Esophagus muscularis mucosa (tissue), 4 donors: ENCODE measurements at places on chromosomes 12 and 14. TPM values are rescaled to one million over a fixed set of nuclear protein-coding genes. Genes with fewer than 3 reads are reported as not detected.

- H3K4me1 ChIP-seq = no peaks in the 10 kb centered on the region
- no peak overlapping the region for H3K4me3 ChIP-seq
- H3K27me3 ChIP-seq = no peaks in the 10 kb centered on the region
These were observed 34.4 kb downstream of the TMEM116 start for GRCh38 chr12:111978545-111978944.

DNA sequence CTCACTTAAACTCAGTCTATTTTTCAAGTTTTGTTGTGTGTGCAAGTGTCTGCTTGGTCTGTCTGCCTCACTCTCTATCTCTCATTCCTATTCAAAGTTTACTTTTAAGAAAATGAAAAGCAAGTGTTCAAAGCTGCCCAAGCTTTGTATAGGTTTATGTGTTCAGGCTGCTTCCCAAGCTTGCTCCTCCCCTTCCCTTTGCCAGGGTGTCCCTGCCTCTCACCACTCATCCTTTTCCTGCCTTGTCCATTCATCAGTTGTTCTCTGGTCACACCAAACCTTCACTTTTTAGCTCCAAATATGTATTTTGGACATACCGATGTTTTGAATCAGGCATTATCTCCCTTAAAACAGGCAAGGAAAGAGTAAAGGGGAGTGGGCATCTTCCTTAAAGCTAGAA, 41.3 kb downstream of the STK38L start:
- no peaks in the 10 kb centered on the region for H3K36me3 ChIP-seq
- peak overlapping the region; percentile 17 for H3K27ac ChIP-seq
- H3K4me3 ChIP-seq = no peak overlapping the region
- peaks cover 62% of the 10 kb centered on the region for H3K4me1 ChIP-seq
- no peaks in the 10 kb centered on the region for H3K27me3 ChIP-seq

DNA sequence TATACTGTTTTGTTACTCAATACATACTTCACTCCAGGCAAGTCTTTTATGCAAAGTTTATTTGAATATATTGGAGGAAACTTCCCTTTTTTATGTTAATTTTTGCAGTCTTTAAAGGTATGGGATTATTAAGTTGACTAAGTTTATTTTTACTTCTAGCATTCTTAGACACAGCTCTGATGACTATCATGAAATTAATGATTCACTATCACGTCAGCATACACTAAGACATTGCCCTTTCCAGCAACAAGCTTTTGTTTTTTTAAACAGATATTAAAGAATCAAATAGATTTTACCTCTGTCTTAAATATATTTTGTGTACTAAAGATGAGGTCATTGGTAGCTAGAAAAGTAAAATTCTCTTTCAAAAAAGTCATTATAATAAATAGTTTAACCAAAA, 52.1 kb downstream of the DERA start:
- H3K4me3 ChIP-seq = no peak overlapping the region
- H3K4me1 ChIP-seq = no peaks in the 10 kb centered on the region
- no peaks in the 10 kb centered on the region for H3K27me3 ChIP-seq

DNA sequence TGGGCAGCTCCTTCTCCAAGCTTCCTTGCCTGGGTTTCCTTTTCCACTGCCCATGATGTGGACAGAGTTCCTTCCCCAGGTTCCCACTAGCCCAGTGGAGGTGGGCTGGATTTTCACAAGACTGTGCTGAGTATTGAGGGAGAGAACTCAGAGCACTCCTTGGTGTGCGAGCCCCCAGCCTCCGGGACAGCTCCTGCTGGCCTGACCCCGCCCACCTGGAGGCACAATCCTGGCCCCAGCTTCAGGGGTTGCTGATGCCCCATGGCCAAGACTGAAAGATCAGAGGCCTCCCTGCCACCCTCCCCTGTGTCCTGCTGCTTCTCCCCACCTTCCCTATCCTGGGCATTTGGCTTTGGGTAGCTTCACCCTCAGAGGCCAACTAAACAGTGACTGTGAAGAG, 7.7 kb downstream of the KCNH3 start:
- H3K4me1 ChIP-seq = peaks cover 12% of the 10 kb centered on the region
- H3K36me3 ChIP-seq = no peaks in the 10 kb centered on the region
- H3K27ac ChIP-seq = no peak overlapping the region
- DNase-seq = no peak
- H3K27me3 ChIP-seq = peaks cover 11% of the 10 kb centered on the region

DNA sequence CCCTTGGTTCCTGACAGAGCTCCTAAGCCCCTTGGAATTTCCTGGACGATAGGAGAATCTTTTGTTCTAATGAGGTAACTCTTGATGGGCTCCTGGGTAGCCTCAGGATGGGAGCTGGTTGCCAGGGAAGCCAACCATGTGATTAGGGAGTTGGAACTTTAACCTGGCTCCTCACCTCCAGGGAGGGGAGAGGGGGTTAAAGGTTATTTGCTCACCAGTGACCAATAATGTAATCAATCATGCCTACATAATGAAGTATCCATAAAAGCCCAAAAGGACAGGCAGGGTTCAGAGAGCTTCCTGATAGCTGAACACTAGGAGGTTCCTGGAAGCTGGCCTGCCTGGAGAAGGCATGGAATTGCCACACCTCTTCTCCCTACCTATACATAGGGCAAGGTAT, 6.2 kb upstream of the CNOT2 start:
- H3K4me3 ChIP-seq = no peak overlapping the region
- H3K36me3 ChIP-seq = no peaks in the 10 kb centered on the region
- no peaks in the 10 kb centered on the region for H3K27me3 ChIP-seq
- no peak overlapping the region for H3K27ac ChIP-seq
- no peak for DNase-seq
- H3K4me1 ChIP-seq = peaks cover 4% of the 10 kb centered on the region

- no peak overlapping the region for H3K4me3 ChIP-seq
- no peaks in the 10 kb centered on the region for H3K36me3 ChIP-seq
- no peak overlapping the region for H3K27ac ChIP-seq
- H3K27me3 ChIP-seq = no peaks in the 10 kb centered on the region
- DNase-seq = no peak
- peaks cover 32% of the 10 kb centered on the region for H3K4me1 ChIP-seq
These were observed 386.7 kb downstream of the LRIG3 start for GRCh38 chr12:58533652-58534051.

DNA sequence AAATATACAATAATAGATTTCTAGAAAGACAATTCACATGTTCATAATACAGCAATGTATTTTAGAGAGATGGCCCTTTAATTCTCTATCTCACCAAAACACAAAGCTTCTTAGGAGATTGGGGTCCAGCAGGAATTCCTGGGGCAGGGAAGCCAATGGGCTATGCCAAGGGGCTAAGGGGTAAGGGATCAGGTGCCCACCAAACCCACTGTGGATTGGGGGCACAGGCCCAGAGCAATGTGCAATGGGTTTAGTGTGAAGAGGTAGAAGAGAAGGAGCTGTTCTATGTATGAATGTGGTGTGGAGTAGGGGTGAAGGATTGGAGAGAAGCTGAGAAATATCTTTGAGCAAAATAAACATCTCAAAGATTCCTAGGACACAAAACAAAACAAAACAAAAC, 2.6 kb downstream of the HOXC13 start:
- no peak for DNase-seq
- no peak overlapping the region for H3K27ac ChIP-seq
- H3K4me1 ChIP-seq = peaks cover 6% of the 10 kb centered on the region
- no peak overlapping the region for H3K4me3 ChIP-seq
- H3K27me3 ChIP-seq = peaks cover 13% of the 10 kb centered on the region
- H3K36me3 ChIP-seq = no peaks in the 10 kb centered on the region

- H3K4me1 ChIP-seq = peaks cover 10% of the 10 kb centered on the region
- no peak overlapping the region for H3K27ac ChIP-seq
- H3K27me3 ChIP-seq = no peaks in the 10 kb centered on the region
- no peak for DNase-seq
These were observed 24.2 kb downstream of the DPF3 start for GRCh38 chr14:72869407-72870329.

DNA sequence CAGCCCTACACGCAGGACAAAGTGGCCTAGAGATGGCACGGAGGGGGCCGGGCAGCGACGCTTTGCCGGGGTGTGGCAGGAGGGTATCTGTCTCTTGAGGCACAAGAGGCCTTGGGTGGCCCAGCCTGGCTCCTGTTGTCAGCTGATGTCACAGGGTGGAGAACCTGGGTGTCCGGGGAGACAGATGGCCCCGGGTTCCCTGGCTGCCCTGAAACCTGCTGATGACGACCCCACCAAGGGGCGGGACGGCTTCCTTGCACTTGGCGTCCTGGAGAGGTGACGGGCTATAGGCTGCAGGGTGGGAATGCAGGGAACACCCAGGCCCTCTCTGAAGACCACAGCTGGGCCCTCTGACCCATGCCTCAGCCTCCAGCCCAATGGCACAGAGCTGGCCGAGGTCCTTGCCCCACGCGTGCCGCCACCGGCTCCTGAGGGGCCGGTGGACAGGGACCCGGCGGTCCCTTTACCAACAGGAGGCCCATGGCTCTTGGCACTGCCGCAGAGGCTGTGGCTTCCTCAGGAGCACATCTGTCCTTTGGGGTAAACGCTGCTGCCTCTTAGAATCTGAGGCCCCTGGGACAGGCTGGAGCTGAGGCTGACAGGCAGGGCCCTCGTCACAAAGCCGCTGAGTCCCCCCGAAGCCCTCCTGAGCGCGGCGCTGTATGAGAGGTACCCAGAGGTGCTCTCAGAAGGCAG, 16.4 kb downstream of the TRMT61A start:
- H3K36me3 ChIP-seq = no peaks in the 10 kb centered on the region
- H3K27ac ChIP-seq = peak overlapping the region; percentile 93
- H3K4me3 ChIP-seq = no peak overlapping the region

DNA sequence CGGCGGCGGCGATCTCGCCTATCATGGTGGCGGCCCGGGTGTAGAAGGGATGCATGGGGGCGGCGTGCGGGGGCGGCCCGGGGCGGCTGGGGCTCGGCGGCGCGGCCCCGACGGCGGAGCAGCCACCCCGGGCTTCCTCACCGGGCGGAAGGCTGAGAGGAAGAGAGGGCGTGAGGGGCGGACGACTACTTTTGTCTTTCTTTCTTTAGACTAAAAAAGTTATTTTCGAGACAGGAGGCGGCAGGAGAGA, 240 bp downstream of the BTG1 start:
- H3K4me3 ChIP-seq = peak overlapping the region; percentile 89
- no peaks in the 10 kb centered on the region for H3K27me3 ChIP-seq
- no peak for DNase-seq
- peaks cover 14% of the 10 kb centered on the region for H3K4me1 ChIP-seq

DNA sequence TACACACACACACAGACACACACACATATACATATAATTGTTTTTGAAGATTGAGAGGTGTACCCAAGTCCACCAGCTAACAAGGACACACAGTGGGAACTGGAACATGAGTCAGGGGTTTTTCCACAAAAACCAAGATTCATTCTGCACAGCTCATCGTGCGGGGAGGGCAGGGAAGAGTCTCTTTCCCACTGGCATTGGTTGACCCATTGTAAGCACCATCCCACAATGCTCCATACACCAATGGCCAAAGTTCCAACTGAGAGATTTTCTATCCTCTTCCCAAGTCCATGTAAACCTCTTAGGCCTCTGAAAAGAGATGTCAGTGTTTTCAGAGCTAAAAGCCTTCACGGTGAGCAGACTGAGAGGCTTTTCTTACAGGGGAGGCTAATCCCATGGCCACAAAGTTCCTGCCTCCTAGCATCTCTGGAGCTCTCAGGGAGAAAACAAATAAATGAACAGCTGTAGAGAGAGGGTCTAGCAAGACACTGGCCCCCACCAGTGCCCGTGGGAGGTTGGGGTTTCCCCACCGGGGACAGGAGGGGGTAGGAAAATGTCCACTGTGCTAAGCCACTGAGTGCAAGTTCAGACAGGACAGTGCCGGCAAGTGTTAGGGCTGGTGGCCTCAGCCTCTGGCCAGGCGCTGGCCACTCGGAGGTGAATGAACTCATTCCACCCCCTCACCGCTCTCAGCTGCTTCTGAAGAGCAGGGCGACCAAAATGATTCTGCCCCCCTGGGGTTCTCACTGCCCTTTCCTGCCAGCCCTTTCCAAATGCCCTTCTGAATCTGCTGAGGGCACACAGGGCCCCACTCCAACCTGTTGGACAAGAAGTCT, 21.5 kb upstream of the TC2N start:
- no peak for DNase-seq
- peaks cover 4% of the 10 kb centered on the region for H3K36me3 ChIP-seq
- no peak overlapping the region for H3K4me3 ChIP-seq
- peak overlapping the region; percentile 58 for H3K27ac ChIP-seq
- no peaks in the 10 kb centered on the region for H3K27me3 ChIP-seq

DNA sequence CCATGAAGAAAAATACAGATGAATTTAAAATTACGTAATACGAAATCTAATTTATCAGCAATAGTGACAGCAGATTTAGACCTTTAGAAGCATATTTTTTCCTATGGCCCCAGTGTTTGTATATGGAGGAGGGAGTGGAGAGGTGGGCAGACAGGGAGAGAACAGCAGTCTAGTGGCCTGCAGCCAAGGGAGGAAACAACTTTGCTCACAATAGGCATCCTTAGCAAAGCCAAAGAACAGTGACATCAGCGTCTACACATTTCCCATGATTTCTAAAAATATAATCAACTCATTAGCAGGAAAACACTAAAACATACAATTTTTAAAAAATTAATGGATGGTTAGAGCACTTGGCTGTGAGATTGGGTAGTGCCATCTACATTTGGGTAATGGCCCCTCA, 622.6 kb upstream of the ATP2B1 start:
- no peaks in the 10 kb centered on the region for H3K27me3 ChIP-seq
- H3K4me1 ChIP-seq = no peaks in the 10 kb centered on the region
- no peaks in the 10 kb centered on the region for H3K36me3 ChIP-seq

DNA sequence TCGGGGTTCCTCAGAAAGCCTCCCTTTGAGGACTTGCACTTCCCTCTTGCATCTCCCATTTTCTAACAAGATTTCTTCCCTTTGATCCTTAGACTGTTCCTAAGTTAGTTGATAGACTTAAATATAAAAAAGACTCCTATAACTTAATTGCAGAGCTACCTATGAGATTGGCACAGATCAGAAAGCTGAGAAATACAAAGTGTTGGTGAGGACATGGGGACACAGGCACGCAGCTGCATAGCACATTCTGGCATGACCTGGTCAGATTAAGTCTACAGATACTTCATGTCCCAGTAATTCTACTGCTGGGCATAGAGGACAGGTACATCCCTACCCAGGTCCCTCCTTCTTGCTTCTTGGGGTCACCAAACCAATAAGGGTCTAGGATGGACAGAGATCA, 141.7 kb upstream of the LHX5 start:
- H3K4me3 ChIP-seq = no peak overlapping the region
- H3K27ac ChIP-seq = no peak overlapping the region
- no peaks in the 10 kb centered on the region for H3K27me3 ChIP-seq

GRCh38 chr12:30985814-30986452, 59.4 kb downstream of the TSPAN11 start:
- no peaks in the 10 kb centered on the region for H3K27me3 ChIP-seq
- H3K27ac ChIP-seq = no peak overlapping the region
- no peaks in the 10 kb centered on the region for H3K4me1 ChIP-seq

DNA sequence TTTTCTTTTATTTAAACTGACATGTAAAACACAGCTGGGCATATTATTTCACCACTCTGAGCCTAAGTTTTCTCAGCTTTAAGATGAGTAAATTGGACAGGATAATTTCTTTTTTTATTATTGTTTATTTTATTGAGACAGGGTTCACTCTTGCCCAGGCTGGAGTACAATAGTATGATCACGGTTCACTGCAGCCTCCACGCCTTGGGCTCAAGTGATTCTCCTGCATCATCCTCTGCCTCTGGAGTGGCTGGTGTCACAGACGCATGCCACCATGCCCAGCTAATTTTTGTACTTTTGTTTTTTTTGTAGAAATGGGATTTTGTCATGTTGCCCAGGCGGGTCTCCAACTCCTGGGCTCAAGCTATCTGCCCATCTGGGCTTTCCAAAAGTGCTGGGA, 12.7 kb downstream of the BMAL2 start:
- no peak for DNase-seq
- no peaks in the 10 kb centered on the region for H3K27me3 ChIP-seq
- no peaks in the 10 kb centered on the region for H3K36me3 ChIP-seq
- H3K27ac ChIP-seq = no peak overlapping the region
- no peaks in the 10 kb centered on the region for H3K4me1 ChIP-seq

RILPL1 gene
- total RNA-seq = 29.5 TPM

GMPR2 gene
- 43.1 TPM for total RNA-seq
